NCI-H510A (cell line): ENCODE measurements at places on chromosomes 2 and 18.

DNA sequence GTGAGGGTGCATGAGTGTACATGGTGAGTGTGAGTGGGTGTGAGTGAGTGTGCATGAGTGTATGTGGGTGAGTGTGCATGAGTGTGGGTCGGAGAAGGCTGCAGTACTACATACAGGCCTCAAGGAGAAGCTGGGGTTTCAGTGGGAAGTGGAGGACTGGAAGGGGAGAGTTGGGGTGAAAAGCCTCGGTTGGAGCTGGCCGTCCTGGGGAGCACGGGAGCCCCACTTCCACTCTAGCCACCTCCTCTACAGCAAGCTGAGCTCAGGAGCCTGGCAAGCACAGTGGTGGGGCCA is 68.7 kb upstream of the HPCAL1 start:
- no peak for DNase-seq

DNA sequence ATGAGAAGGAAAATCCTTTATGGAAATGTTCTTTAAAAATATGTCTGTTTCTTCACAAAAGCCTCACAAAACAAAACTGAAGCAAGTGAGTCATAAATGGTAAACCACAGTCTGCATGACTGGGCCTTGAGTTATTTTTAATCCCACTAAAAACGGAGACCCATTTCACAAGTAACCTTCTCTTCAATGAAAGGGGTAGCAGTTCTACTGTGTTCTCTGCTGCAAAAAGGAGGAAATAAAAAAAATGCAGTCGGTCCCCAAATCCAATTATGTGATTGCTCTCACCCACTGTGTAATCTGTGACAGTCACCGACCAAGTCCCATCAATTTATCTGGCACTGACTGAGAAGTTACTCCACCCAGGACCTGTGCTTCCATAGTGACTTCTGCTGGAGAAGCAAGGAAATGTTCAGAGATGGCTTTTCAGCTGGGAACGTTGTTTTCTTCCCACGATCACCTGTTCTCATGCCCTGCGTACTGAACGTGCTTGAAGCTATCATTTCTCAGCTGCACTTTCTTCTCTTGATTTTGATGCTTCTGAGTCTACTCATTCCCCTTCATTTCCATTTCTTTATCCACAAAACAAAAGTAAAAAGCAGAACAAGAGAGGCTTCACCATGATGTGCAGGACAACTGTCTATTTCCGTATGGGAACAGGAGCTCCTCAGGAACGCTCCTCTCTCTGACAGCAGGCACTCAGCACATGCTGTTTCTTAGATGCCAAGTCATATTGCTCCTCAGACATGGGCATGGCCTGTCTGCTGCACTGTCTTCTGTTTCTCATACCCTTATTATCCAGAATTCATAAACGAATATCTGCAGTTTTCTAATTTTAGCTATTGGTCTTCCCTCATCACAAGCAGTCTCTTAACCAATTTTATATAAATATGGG is 80.0 kb upstream of the TMEM200C start:
- DNase-seq: no peak

GRCh38 chr2:102062802-102063201 is 71.0 kb downstream of the IL1R2 start:
- no peak for DNase-seq

GRCh38 chr18:6752202-6752860 is 22.8 kb downstream of the ARHGAP28 start:
- no peak for DNase-seq

DNA sequence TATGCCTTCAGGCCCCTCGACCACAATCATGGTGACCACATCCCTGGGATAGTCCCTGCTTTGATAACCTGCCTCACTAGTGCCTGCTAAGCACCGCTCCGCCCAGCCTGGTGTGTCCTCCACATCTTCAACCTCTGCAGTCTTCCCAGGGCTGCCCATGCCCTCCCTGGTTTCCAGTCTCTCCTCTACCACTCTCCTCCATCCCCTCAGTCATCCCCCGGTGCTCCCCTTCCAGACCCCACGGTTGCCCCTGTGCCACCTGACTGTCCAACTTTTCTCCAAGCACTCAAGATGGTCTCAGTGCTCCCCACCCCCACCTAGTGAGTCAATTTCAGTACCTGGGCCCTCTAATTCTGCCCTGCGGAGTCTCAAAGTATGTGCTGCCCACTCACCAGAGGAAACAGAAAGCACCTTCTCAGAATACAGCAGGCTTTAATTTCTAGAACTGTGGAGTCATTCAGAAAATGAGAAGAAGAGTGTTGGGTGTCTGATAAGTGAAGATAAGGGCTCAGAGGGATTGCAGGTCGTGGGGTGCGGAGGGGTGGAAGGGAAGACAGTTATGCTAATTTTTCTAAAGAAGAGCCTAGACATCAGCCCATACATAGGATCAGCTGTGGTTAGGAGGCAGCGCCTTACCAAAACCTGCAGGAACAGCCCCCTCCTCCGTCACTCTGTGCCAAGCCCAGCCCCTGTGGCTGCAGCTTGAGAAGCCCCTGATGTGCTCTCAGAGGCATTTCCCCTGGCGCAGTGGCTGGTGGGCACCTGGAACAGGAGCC is 53.6 kb upstream of the CAB39 start:
- DNase-seq: no peak

DNA sequence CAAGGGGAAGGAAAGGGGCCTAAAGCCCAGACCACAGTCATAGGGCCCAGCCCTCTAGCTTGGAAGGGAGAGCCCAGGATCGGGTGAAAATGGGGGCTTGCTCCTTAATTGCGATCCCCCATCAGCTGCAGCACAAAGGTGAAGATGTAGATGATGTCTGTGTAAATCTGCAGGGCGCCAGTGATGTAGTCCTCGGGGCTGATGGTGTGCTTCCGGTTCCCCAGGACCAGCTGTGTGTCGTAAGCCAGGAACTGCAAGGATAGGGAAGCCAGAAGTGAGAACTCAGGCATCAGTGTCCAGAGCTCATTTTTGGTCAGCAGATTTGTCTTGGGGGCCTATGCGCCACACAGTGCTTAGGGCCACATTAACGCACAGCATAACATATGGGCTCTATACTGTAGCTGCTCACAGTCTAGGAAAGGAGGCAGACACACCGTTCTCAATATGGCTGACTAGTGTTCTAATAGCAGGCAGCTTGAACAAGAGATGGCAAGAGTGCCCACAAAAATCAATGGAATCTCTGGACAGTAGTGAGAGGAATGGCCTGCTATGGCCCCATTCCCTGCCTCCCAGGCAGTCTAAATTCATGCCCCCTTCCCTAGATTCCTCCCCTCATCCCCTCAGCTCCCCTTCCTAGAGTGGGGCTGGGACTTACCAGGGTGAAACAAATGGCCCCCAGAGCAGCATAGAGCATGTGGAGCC is 5.2 kb downstream of the PNKD start:
- DNase-seq: no peak

DNA sequence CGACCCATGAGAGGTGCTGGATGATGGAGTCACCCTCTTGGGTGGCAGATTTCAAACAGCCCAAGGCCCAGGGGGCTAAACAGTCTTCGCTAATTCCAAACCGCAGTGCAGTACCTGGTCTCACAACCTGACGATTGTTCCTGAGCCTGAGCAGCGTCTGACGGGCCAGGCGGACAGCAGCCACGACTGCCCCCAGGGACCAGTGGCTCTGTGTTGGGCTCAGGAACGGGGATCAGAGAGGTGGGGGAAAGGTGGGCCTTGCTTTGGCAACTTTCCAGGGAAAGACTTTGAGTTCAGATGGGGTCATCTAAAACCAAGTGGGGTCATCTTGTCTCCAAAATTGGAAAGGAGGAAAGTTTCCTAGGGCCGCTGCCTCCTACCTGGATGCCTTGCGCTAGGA is 492 bp downstream of the COLEC11 start:
- DNase-seq: no peak

DNA sequence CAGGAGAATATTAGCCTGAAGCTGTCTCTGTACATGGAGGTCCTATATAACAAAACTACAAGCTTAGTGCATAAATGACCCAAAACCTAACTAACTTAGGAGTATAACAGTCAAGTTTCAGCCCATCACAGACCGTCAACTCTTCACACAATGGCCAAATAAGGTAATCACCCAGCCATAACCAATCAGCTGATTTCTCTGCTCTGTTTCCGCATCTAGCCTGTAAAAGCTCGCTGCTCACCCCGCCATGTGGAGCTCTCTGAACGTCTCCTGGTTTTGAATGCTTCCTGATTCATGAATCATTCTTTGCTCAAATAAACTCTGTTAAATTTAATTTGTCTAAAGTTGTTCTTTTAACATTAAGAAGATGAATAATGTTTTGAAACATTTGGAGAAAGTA is 593.6 kb downstream of the TMX3 start:
- no peak for DNase-seq

GRCh38 chr2:241062389-241063092 is 39.5 kb downstream of the MTERF4 start:
- DNase-seq: no peak

GRCh38 chr2:65919550-65920188 is 487.3 kb upstream of the SPRED2 start:
- peak; percentile 35 for DNase-seq

DNA sequence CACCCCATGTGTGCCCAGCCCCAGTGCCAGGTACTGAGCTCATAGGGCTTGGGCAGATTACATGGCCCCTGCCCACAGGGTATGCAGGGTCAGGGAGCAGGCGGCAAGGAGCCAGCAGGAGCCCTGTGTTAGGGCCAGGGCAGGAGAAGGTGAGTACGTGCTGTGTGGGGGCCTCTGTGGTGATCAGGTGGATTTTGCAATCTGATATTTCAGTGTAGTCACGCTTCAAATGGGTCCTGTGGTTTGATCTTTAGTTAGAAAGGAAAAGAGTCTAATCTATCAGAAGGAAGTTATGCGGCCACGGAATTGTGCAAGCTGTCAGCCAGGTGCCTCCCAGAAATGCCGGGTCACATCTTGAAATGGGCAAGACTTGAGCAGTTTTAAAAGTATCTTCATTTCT is 13.9 kb downstream of the UBE2F start:
- no peak for DNase-seq

- DNase-seq: no peak
Measured at GRCh38 chr18:13306583-13306982, 88.0 kb downstream of the LDLRAD4 start.

- no peak for DNase-seq
Measured at GRCh38 chr2:159396799-159397198, 110.3 kb upstream of the WDSUB1 start.

- no peak for DNase-seq
Measured at GRCh38 chr2:222424729-222425671, 657 bp downstream of the SGPP2 start.

- no peak for DNase-seq
Measured at GRCh38 chr2:8072907-8073306, 608.9 kb upstream of the ID2 start.

DNA sequence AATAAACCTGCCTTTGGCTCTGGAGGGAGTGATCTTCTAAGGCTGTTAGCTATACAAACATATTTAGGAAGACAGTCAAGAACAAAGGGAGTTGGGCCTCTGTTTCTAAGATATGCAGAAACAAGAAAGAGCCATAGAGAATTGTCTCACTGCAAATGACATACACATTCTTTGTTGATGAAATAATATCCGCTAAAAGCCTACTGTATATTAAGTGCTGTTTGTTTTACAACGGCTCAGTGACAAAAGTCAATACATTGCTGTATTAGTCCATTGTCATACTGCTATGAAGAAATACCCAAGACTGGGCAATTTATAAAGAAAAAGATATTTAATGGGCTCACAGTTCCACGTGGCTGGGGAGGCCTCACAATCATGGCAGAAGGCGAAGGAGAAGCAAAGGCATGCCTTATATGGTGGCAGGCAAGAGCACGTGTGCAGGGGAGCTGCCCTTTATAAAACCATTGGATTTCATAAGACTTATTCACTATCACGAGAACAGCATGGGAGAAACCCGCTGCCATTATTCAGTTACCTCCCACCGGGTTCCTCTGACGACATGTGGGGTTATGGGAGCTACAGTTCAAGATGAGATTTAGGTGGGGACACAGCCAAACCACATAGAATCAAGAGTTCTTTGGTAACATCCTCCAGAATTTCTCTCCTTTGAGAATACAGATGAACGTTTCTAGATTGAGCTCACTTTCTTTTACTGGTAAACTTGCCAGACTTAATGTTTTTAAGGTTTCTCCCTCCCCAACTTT is 157.8 kb downstream of the PIK3C3 start:
- no peak for DNase-seq

DNA sequence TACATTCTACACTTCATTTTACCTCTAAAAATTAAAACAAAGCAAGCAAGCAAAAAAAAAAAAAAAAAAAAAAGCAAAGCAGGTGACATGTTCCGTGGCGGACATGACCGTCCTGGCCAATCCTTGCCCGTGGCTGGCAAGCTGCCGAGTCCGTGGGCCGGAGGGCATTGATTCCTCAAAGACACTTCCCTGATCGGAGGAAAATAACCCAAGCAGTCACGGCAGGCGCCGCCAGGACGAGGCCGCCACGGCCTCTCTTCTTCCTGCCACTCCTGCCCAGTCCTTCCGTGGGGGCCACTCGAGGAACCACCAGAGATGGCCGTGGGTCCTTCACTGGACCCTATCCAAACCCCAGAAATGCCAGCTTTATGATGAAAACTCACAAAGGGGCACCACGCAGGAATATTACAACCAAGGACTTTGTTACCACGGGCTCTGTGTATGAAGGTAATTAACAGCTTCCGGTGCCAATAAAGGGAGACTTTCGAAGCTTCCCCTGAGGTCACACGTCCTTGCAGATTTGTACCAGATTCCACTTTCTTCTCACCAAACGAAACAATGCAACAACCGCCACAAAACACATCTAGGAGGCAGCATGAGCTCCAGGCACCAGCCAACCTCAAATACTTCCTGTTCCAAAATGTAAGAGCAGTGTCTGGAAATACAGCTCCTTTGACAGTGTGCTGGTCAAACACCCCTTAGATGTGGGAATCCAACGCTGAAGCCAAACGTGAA is 170.3 kb downstream of the HDAC4 start:
- DNase-seq: no peak

DNA sequence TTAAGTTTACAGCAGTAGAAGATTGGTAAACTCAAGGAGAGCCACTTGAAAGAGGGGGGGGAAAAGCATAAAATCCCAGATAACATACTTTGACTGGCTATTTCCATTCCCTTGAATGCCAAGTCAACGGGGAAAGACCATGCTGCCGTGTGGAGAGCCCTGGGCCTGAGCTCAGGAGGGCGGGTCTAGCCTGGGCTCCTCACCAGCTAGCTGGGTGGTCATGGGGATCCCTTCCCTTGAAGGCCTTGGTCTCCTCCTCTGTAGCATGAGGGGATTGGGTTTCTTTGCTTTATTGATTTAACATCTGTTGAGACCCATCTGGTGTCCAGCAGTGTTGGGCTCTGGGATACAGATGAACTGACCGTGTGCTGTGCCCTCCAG is 35.0 kb downstream of the TEX51 start:
- no peak for DNase-seq

DNA sequence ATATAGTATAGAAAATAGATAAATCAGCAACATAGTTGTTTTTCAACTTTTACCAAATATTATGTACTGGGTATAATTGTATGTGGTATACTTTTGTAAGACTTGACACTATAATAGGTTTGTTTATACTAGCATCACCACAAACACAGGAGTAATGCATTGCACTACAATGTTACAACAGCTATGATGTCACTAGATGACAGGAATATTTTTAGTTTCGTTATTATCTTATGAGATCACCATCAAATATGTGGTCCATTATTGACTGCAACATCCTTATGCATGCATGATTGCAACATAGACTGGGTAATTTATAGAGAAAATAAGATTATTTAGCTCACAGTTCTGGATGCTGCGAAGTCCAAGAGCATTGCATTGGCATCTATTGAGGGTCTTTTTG is 678.4 kb upstream of the ZNF804A start:
- DNase-seq: no peak
